Stimulated activated CD8-positive, alpha-beta memory T cell treated with anti-CD3 and anti-CD28 coated beads, Interleukin-15, amount 100 ng/mL, for 48 hours (primary cell): ENCODE measurements at places on chromosomes 4 and X.
A peak's percentile ranks its signal among the peaks of the same experiment; 100 is the strongest.

DNA sequence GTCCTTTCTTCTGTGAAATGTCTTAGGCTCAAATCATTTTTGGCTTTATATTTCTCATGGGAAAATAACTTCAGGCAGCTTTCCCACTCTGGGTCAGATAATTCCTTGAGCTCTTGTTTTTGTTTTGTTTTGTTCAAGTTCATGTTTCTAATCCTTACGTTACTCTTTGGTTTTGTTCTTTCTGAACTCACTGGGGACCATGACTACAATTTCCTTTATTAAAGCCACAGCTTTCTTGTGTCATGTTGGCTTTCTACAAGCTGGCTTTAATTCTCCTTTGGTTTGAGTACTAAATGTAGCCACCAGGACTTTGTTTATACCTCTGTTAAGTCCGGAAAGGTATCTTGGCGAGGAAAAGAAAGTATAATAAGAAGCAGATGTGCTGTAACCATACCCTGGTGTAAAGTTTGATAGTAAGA, 30.8 kb upstream of the ANXA3 start:
- DNase-seq = no peak

- DNase-seq = no peak
Observed at GRCh38 chr4:170978990-170979389, 834.2 kb upstream of the GALNTL6 start.

DNA sequence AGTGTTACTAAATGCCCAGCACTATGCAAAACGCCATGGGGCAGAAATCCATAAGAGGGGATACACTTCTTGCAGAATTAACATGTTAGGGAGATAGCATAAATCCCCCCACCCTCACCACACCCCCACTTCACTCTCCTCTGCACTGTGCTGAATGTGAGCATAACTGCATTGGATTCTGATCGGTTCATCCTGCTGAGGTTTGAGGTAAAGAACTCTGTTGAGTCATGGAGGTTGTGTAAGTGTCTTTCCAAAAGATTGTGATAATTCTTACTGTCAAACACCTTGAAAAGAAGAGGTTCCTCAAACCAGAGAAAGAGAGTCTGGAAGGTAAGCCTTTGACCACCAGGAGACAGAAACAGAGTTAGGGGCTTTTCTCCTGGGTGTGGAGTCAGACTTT, 43.6 kb downstream of the RBM47 start:
- DNase-seq = no peak

DNA sequence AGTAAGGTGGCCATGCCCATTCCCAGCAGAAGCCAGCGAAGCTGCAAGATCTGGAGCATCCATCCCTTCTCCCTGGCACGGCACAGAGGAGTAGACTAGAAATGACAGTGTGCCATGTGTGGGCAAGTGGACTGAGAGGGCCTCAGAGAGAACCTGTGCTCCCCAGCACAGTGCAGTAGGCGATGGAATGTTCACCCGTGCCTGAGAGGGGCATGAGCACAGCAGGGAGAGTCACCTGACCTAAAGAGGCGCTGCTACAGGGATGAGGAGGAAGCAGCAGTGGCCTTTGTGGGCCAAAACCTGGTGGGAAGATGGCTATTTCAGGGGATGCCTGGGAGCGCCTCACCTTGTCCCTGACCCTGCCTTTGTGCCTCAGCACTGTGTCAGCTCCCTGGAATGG, 8.0 kb upstream of the CDKN2AIP start:
- DNase-seq = no peak

DNA sequence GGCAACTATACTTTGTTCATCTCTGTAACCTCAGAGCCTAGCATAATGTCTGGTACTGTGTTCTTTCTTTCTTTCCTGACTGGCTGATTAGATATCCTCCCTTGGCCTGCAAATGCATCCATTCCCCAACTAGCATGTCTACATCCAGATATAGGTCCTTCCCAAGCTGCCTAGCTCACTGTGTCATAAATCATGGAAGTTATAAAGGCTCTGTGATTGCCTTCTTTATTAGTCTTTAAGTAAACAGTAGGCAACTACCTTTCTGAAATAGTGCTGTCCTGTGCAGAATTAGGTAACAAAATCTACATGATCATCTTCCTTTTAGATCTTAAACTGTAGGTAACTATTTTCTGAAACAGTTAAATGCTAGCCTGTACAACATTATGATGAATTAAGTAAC, 224.5 kb downstream of the DLG3 start:
- DNase-seq = no peak

DNA sequence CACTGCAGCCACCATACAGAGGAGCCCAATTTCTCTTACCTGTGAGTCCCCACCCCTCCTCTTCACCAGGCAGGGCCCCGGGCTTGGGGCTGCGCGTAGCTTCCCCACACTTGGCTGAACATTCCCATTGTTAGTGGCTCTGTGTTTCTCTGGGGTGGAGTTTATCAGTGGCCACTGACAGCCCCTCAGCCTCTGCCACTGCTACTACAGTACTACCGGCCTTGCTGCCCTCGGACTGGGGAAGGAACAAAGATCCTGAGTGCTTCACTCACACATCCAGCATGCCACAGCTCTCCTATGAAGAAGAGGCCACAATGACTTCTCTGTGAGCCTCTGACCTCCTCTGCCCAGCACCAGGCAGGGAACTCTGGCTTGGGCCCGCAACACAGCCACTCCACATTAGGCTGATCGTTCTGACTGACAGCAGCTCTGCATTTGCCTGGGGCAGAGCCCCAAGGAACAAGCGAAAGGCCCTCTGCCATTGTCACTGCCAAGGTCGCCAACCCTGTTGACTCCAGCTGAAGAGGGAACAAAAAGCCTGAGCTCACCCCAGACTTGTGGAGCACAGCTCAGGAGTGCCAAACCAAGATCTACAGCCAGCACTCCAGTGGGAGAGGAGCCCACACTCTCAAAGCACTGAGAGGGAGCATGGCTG, 24.0 kb downstream of the ABCB7 start:
- DNase-seq = no peak

- DNase-seq = no peak
Observed at GRCh38 chrX:103276581-103277002, at the start of gene TCEAL5. TSS of gene TCEAL5 (minus strand) at chrX:103276750. CDS start at chrX:103274563, 2,187 bp downstream.

GRCh38 chr4:161581262-161582230, 582.3 kb downstream of the FSTL5 start:
- no peak for DNase-seq

DNA sequence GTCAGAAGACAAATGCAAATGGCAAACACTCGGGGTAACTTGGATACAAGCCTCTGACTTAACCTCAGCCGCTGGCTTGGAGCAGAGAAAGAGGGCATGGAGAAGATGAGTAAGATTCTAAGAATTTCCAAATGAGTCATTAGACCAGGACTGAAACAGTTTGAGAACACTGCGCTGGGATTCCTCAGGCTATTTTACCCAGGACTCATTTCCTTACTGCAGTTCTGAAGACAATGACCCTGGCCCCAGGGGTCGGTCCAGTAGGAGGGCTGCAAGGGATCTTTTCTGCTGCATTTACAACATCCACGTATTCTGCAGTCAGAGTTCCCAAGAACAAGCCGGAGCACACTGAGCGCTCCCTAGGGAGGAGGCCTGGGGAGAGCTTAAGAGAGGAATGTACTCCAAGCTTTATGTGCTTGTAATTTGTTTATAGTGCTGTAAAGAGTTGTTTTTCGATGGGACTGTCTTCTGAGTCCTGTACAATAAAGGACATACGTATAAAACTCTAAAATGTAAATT, 27.3 kb upstream of the SORBS2 start:
- no peak for DNase-seq

- no peak for DNase-seq
Observed at GRCh38 chr4:95540227-95540626, 8.5 kb downstream of the UNC5C start.

GRCh38 chr4:72631296-72631695, 62.3 kb upstream of the ADAMTS3 start:
- no peak for DNase-seq

GRCh38 chr4:73131281-73131680, 61.8 kb upstream of the COX18 start:
- DNase-seq = no peak

- DNase-seq = no peak
Observed at GRCh38 chr4:36255577-36255976, 11.3 kb upstream of the ARAP2 start.

- no peak for DNase-seq
Observed at GRCh38 chr4:121773883-121774282, 8.9 kb upstream of the SMIM43 start.

DNA sequence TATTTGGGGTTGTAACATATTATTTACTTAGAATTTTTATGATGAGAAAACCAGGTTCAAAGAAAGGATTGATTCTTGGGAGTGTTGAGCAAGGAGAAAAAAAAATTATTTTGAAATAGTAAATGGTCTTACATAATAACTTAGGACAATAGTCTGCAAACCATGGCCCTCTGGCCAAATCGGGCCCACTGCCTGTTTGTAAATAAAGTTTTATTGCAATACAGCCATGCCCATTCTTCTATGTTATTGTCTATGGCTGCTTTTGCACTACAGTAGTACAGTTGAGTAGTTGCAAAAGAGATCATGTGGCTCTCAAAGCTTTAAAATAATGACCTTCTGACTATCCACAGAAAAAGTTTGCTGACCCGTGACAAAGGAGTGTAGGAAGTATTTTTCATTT, 63.2 kb upstream of the MCUB start:
- DNase-seq = no peak

DNA sequence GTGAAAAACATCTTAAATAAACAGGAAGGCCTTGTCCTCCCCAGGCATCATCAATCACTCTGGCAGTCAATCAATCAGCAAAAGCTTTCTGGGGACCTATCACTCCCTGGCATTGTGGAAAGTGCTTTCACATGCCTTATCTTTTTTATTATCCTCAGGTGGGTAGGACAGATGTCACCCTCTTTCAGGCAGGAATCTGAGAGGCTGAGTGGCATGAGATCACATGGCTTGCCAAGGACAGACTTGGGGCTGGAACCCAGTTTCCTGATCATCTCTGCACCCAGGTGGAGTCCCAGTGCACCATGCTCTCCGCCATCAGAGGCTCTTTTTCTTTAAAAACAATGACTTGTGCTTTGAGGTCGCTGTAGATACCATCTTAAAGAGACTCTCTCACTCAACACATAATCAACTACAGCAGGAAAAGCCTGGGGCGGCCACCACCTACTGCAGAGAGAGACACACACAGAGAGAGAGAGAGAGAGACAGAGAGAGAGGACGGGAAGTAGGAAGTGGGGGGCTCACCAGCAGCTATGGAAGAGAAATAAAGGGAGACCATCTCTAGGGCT, 282.7 kb downstream of the PTTG2 start:
- DNase-seq = no peak

DNA sequence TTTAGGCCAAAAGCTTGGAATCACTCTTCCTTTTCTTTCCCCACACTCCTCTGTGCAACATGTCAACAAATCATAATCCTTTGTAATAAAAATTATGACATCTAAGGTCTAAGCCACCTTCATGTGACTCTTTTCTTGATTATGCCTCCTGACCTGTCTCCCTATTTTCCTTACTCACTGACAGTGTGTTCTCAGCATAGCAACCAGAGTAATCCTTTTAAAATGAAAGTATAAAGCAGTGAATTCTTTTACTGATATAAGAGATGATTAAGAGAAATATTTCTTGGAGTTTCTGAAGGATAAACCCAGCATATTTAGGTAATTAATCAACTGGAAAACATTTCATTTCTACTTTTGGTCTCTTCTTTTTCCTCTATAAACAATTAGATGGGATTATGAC, 44.7 kb downstream of the USO1 start:
- no peak for DNase-seq

GRCh38 chr4:95118497-95118896, 360.7 kb downstream of the BMPR1B start:
- DNase-seq = no peak

DNA sequence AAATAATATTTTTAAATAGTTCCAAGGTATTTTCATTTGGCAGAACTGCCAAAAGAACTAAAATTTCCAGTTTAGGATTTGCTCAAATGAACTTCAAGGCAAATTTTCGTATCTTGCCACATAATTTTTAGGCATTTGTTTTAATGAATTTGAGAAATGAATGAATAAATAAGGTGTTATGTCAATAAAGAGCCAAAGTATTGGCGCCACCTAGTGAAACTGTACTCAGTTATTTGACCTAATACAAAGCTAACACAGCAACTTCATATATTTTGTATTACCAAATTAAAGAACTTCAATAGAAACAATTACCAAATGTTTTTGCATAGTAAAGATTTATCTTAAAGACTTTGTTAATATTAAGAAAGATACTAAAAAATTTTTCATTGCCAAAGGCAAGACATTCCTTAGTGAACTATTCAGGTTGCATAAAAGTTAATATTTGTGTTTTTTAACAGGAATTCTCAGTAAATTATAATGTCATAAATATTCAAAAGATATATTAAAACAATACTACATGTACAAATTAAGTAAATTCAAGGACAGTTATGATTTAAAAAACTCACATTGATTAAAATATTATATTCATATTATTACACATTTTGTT, 50.3 kb downstream of the STPG2 start:
- DNase-seq = no peak

DNA sequence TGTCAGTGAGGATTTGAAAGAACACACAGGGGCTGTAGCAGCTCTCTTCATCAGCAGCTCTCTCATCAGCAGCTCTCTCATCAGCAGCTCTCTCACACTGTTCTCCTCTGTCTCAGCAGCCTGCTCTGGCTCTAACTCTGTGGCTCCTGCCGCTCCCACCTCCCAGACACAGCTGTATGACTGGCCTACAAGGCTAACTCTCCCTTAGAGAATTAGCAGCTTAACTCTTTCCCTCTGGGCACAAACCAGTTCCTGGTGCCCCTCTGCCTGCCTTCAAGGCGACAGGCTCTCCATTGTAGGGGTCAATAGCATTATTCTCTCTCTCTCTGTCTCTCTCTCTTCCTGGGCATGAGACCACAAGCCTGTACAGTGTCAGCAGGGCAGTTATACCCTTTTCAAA, 385.6 kb upstream of the PCDH10 start:
- no peak for DNase-seq

GRCh38 chr4:89070041-89070440, 13.1 kb upstream of the FAM13A start:
- no peak for DNase-seq

DNA sequence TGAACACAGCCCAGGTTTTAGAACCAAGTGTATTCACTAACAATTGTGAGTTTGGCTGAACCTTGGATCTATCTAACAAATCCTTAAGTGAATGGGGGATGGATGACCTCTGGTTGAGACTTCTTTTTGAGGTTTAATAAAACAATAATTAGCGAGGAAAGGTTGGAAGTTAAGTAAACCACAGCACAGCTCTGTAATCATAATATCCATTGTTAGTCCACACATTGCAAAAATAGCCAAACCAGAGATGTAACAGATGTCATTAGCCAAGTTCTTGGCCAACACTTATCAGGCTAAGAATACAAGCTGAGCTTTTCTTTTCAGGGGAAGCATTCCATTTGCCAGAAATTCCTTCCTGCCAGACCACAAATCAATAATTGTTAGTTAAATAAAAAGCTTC, 59.1 kb downstream of the FREM3 start:
- DNase-seq = no peak

- DNase-seq = peak; percentile 2
Observed at GRCh38 chrX:31038575-31039326, 33.1 kb downstream of the FTHL17 start.

GRCh38 chrX:153379508-153379907, 21.6 kb downstream of the PNMA6E start:
- DNase-seq = no peak
